ENCODE measurements at places on chromosomes 4 and X.

DNA sequence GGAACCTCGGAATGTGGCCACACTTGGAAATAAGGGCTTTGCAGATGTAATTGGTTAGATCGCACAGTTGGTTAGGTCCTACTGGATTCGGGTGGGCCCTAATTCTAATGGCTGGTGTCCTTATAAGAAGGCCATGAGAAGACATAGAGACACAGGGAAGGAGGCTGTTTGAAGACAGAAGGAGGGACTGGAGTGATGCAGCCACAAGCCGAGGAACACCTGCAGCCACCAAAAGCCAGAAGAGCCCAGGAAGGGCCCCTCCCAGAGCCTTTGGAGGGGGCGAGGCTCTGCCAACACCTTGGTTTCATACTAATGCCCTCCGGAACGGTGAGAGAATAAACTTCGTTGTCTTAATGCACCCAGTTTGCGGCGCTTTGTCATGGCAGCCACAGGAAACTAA is 47.0 kb downstream of the EVC start:
- DNase-seq: no peak

GRCh38 chr4:7798178-7798995 is 141.3 kb downstream of the AFAP1 start:
- DNase-seq: peak; percentile 50

DNA sequence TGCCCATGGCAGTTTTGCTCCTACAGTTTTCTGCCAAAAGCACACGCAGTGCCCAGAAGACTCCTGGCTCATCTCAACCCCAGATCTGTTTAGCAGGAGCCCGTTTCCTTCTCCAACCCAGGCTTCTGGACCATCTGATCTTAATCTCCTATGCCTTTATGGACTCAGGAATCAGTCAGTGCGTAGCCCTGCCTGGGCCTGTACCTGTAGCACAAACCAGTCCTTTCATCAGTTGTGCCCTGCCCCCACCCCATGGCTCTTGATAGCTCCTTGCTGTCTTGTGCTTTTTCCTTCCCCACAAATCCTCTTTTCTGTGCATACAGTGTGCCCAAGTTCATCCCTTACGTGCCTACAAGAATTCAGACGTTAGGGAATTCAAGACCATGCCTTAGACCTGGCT is 1.5 kb downstream of the ZNF718 start:
- DNase-seq: no peak

DNA sequence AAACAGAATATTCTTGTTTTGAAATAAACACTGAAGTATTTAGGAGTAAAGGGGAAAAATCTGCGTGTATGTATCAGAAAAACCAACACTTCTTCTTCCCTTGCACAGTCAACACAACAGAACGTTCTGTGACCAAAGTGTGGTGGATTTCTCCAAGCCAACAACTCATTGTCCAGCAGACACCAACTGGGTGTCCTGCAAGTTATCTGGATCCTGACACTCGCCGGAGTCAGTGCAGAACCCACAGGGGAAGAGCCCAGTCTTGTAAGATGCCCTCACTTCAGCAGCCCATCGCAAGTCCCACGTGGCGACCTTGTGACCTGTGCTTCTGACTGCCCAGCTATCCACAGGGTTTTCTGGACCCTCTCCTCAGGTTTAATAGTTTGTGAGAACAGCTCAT is 630.7 kb upstream of the ZFP42 start:
- no peak for DNase-seq

DNA sequence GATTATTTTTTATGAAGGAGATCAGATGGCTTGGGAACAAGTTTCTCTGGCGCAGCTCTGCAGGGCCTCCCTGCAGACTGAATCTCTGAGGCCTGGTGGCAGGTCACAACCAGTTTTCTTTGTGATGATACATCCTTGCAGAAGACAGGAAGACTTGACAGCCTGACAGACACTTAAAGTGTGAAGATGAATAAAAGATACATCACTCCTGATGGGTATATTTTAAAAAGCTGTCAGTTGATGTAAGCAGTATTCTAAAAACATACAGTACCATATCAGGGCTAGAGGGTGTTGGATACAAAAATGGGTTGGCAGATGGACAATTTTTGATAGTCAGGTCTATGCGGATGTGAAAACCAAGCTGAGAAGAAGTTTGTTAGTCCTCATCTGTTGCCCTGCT is 239.5 kb downstream of the LHFPL1 start:
- no peak for DNase-seq

DNA sequence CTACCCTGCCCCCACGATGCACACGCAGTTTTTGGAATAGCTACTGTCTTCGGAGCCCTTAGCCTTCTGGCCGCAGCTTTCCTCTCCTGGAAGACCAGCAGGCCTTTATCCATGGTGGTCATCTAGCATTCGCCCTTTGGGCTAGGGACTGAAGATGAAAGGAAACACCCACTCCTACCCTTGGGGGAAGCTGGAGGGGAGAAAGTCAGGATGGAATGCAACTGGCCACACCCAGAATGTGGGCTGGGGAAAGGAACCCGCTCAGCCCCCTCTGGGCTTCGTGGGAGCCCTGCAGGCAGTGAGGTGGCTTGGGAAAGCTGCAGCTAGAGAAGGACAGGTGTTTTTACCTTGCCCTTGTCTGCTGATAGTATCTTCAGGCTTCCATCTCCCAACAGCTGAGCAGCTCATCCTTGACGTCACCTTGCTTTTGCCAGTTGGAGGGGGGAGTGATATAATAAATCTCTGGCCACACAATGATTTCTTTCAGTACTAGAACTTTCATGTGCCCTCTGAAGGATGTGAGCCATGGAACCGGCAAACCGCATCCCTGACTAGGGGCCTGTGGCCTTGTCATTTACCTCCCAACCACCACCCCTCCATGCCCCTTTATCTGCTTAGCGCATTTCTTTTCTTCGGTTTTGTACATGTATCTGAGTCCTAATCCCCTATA is 59.0 kb downstream of the ELF4 start:
- no peak for DNase-seq

DNA sequence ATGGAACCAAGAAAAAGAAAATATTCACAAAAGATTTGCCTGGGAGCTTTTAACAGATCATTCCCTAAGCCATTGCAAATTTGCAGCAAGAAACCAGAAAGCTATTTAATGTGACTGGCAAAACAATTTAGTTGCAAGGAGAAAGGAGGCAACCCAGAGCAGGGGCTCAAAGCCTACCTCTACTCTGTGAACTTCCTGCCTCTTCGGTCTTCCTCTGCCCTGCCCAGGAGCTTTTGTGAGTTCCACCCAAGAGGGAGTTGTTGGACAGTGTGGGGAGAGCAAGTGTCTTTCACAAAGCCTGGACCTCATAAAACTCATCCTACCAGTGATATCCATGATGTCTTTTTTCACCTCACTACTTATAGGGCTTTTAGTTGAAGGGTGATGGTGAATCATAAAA is 107.4 kb downstream of the AFF1 start:
- DNase-seq: no peak

DNA sequence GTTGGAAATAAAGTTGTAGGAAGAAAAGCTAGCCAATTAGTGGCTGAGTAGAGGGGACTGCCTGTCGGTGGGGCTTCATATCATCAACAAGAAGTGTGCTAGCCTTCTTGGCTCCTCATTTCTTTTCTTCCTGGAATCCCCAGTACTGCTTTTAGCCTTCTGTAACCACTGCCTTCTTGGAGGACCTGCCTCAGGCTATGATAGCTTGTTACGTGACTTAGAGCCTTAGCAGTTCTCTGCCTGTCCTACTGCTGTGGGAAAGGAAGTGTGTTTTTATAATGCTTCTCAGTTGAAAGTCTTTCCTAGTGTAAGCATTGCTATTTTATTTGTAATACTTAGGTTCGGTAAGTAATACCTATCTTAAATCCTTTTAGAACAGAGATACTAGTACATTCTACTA is 61.9 kb downstream of the LARP1B start:
- peak; percentile 3 for DNase-seq

DNA sequence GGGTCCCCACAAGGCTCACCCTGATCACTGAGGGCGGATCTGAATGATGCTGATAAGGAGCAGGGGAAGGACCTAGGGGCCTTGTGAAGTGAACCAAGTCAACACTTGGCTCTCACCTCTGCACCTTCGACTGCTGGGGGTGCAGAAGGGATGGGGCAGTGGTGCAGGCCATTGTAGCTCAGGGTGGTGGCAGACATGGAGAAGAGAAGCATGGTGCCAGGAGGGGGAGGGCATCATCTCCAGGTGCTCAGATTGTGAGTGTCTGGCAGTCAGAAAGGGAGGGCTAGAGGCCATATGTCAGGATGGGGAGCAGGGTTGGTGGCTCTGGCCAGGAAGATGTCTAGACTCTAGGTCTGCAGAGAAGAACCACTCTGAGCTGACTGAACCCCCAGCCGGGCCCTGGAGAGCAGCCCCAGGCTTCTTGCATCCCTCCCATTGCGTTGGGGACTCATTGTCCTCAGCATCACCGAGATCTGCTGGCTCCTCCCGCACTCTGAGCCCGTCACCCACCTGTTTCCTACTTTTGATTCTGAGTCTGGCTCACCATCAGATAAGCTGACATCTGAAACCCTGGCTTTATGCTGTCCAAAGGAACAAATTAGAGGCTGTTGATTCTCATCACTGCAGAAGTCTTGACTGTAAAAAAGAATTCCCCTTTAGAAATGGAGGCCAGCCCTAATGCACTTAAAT is 3.8 kb downstream of the APLN start:
- DNase-seq: no peak

DNA sequence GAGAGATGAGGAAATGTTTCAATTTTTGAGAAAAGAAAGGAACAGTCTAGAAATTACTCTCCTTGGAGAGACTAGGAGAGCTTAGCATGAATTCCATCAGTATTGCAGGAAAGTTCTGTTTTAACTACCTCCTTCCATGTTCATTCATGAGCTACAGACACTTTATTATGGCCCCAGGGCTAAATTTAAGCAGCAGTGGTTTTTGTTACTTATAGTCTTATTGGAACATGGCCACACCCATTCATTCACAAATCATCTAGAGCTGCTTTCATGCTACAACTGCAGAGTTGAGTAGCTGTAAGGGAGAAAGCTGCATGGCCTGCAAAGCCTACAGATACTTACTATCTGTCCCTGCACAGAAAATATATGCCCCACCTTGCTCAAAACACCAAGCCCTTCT is 81.7 kb downstream of the SHISA3 start:
- DNase-seq: no peak

GRCh38 chr4:64776820-64777219 is 367.6 kb upstream of the TECRL start:
- DNase-seq: no peak

DNA sequence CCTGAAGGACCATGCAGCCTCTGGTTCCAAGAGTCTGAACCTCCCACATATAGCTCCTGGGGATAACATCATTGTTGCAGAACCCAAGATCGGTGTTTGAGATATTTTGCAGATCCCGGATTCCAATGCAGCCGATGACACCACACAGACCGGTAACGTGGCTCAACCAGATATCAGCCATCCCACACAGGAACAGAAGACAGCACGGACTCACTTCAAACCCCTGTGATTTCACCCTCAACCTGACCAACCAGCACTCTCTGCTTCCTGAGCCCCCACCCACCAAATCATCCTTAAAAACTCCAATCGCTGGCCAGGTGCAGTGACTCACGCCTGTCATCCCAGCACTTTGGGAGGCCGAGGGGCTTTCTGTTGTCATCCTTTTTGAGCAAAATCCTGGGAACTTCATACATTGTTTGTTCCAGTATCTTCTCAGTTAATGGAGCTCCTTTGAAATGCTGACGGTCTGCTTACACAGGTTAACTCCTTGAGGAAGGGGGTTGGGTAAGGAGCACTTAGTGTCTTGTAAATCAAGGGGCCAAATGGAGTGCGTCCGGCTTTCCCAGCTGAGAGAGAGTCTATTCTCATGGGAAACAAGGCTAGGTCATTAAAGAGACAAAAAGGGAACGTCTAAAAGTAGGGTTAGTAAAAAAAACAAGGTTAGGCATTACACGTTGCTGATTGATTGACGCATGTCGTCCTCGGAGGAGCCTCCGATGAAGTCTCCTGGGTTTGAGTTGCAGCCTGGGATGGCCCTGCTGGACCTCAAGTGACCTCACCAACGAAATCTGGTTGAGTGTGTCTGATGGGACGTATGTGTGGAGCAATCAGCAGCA is 230.4 kb downstream of the CRLF2 start:
- no peak for DNase-seq

DNA sequence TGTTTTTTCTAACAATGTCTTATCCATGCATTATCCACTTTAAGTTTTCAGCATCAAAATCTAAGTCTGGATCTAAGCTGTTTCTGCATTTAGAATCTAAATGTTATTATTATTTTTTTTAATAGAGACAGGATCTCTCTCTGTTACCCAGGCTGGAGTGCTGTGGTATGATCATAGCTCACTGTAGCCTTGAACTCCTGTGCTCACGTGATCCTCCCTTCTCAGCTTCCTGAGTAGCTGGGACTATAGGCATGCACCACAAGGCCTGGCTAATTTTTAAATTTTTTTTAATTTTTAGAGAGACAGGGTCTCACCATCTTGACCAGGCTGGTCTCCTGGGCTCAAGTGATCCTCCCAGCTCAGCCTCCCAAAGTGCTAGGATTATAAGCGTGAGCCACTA is 52.7 kb downstream of the WDR19 start:
- no peak for DNase-seq

GRCh38 chr4:186698028-186698427 is 25.6 kb downstream of the FAT1 start:
- no peak for DNase-seq

- DNase-seq: no peak
These were observed 67.4 kb downstream of the STARD8 start for GRCh38 chrX:68714856-68715255.

DNA sequence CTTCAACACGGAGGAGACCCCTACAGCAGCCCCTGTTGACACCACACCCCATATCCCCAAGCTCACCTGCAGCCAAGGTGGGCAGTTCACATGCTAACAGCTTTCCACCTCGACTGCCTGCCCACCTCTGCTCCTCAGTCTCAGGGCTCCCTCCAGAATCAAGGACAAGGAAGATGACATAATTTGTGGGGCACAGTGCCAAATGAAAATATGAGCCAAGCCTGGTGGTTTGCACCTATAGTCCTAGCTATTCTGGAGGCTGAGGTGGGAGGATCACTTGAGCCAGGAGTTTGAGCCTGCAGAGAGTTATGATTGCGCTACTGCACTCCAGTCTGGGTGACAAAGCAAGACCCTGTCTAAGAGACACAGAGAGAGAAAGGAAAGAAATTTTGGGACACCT is 516.3 kb downstream of the BCOR start:
- DNase-seq: no peak

GRCh38 chr4:76342191-76342590 is 35.7 kb downstream of the STBD1 start:
- no peak for DNase-seq

- no peak for DNase-seq
These were observed 430.8 kb downstream of the ARHGAP24 start for GRCh38 chr4:85905761-85906160.

Measured in fibroblast of skin of back (primary cell).